Spinal cord (tissue), 10 donors: ENCODE measurements at places on chromosomes 12 and 14.

- DNase-seq = no peak
Measured at GRCh38 chr12:21780786-21781185, 6.3 kb upstream of the KCNJ8 start.

- DNase-seq = no peak
Measured at GRCh38 chr14:96303981-96304380, 48.0 kb downstream of the BDKRB1 start.

GRCh38 chr12:54601841-54602240, 13.4 kb upstream of the PPP1R1A start:
- peak; percentile 39 for DNase-seq

DNA sequence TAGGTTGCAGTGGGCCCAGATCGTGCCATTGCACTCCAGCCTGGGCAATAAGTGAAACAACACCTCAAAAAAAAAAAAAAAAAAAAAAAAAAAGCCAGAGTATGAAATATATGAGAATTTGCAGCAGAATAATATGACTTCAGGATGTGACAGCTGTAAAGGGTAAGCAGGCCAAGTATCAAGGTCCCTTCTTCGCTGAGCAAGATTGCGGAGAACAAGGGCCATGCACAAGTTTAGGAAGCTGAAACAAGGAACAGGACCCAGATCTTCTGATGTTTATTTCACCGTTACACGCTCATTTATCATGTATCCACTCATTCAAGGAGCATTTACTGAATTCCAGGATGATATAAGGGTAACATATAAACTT, 659 bp upstream of the FOXJ2 start:
- no peak for DNase-seq

DNA sequence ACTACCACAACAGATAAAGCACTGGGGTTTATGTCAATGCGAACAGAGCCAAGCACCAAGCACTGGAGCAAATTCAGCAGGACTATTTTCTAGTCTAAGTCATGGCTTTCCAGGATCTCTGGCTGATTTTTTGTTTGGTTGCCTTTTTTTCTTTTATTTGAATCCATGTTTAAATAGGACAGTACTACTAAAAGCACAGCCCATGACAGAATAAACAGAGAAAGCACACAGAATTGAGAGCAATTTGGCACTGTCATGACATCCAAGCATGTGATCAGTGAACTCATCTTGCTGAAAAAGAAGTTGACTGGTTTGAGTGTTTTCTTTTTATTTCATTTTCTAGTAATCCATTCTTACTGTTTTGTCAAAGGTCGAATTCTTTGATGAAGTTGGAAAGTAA, 23.1 kb upstream of the RERG start:
- no peak for DNase-seq

- DNase-seq = no peak
Measured at GRCh38 chr14:35365130-35366055, 39.2 kb downstream of the NFKBIA start.

DNA sequence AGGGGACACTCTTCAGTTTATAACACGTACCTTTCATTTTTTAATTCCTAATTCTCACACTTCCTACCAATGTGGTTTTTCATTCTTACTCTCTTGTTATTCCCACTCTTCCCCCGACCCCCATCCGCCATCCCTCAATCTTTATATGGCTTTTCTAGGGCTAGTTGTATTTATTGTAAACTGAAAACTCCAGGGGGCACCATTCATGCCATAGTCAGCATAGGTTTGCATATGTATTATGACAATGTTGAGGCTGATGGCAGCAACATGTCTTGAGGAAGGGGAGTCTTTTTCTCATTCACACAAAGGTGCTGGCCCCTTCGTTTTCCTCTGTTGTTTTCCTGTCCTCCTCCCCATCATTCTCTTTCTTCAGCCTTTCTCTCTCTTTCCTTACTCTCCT, 27.7 kb upstream of the LTA4H start:
- DNase-seq = no peak
